ENCODE measurements at places on chromosomes 13 and 19.

GRCh38 chr19:17765069-17765618 lies 13.9 kb downstream of the FCHO1 start:
- peak; percentile 74 for DNase-seq

GRCh38 chr19:47470447-47471195 lies 1.1 kb downstream of the SLC8A2 start:
- DNase-seq: no peak

DNA sequence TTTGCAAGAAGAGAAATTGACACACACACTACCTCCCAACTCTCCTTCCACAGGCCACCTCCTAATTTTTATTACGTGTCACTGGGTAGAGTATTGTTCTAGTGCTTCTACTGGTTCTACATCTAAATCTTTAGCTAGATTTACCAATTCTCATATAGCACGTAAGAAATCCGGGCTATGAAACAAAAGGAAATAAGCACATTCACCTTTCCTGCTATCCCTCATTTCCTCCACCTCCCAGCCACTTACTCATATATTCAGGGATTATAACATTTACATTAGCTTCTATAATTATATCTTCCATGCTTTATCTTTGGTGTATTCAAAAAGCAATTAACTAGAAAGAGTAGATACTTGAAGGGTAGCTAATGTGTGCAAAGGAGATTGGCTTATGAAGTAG lies 39.7 kb downstream of the USP12 start:
- DNase-seq: no peak

DNA sequence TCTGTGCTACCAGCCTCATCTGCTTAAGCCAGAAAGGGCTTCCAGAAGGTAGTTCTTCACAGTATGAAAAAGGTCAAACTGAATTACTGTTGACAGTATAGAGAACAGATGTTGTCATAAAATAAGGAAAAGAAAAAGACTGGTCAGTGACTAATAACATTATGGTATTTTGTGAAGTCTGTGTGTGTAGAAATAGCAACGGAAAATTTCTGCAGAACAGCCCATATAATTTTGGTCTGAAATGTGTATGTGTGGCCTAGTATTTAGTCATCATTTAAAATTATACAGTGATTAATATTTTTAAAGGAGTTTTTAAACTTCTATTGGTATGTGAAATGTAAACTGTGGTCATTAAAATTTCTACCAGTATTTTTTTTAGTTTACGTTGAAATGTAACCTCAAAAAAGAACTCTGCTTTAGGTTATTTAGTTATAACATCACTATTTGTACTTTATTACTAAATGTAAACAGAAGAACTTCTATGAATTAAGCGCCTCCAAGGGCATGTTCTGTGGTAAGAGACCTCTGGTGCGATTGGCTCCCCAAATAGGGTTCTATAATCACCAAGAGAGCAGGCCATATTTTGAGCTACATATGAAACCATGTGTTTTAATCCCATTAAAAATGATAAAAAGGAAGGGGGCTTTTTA lies 3.3 kb upstream of the GPR183 start:
- DNase-seq: no peak

DNA sequence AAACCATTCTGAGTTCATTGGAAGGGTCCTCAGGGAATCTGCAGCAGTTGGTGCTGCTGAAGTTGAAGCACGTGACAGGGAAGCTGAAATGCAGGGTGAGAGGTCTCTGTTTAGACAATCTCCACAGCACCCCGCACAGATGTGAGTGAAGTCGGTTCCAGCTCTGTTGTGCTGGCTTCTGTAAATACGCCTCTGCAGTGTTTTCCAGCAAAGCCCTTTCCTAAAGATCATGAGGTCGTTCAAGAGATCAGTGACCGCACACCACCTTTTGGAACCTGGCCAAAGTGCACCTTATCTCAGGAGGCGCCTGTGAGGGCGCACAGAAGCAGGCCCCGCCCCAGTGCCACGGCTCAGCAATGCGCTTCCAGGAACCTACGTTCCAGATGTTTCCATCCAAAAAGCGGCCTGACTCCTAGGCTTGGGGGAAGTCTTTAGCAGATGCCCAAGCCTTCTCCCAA lies 10.8 kb downstream of the CUL4A start:
- DNase-seq: no peak

DNA sequence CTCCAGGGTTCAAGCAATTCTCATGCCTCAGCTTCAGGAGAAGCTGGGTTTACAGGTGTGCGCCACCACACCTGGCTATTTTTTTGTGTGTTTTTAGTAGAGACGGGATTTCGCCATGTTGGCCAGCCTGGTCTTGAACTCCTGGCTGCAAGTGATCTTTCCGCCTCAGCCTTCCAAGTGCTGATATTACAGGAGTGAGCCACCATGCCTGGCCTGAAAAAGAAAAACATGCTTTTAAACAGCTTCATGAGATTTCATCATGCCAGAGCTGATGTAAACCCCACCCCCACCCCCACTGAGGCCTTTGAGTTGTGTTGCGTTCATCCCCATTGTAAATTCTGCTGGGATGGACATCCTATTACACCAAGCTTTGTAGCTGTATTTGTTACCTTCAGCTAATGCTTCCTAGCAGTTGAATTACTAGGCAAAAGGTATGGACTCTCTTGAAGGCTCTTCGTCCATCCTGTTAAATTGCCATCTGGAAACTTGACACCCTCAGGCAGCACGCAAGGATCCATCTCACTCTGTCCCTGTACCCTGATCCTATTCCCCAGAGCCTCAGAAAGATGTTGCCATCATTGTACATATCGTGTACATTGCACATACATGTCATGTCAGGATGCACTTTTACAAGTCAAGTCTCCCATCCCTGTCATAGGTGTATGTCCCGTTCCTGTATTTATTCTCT lies 47.3 kb downstream of the NFIX start:
- no peak for DNase-seq

DNA sequence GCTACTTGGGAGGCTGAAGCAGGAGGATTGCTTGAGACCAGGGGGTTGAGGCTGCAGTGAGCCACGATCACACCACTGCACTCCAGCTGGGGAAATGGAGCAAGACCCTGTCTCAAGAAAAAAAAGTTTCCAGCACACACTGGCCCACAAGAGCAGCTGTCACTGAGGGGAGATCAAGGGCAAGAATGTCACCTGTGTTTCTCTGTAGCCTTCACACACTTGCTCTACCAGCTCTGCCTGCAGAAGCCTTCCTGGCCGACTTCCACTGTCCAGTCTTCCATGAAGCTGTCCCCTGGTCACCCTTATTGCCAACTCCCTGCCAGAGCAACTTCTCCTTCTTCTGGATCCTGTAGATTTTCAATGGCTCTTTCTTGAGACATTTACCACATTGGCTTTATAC lies 158.0 kb downstream of the KCTD15 start:
- DNase-seq: no peak

DNA sequence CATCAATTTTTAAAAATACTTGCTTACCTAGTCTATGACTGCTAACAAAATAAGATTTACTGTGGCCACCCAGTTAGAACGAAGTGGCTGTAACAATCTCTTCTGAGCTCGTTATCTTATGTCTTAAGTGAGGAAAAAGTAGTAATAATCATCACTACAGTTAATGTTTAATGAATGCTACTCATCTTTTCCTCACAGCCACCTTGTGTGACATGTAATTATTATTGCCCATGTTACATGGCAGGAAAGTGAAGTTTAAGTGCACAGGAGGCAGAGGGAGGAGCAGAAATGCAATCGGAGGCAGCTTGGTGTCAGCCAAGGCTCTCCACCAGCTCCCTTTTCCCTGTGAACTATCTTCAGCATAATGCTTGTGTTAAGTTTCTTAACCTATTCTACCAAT lies 260.3 kb downstream of the B3GLCT start:
- no peak for DNase-seq

DNA sequence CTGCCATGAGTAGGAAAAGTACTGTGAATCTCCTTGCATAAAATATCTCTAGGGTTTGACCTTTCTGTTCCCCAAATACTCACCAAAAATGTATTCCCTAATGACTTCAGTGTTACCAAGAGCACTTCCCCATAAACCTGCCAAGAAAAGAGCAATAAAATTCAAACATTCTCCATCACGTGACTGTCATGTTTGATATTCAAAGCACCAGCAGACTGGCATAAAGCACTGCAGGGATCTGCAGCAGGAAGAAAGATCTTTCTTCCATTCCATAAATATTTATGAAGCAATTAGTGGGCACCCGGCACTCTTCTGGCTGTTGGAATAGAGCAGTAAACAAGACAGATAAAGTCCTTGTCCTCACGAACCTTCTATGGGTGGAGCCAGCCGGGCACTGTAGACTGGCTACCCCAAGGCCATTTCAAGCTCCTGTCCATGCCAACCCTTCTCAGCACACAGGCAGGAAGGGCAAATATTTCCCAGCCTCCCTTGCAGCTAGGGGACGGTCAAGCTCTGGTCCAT lies 20.3 kb downstream of the PLA2G4C start:
- no peak for DNase-seq

DNA sequence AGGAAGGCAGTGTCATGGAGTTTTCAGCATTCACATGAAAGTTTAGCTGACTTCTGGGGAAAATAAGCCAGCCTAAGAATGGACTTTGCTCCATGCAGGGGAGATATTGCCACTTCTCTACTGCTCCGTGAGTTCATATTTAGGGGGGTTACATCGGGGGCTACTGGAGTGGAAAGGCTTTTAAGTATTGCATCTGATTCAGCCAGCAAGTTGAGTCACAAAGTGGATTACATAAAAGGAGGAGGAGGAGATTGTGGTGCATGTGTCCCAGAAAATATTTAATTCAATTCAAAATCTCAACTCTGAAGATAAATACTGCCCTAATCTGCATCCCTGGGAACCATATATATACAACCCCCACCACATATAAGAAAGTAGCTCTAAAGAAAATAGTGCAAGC lies 617.2 kb downstream of the DCT start:
- DNase-seq: no peak

DNA sequence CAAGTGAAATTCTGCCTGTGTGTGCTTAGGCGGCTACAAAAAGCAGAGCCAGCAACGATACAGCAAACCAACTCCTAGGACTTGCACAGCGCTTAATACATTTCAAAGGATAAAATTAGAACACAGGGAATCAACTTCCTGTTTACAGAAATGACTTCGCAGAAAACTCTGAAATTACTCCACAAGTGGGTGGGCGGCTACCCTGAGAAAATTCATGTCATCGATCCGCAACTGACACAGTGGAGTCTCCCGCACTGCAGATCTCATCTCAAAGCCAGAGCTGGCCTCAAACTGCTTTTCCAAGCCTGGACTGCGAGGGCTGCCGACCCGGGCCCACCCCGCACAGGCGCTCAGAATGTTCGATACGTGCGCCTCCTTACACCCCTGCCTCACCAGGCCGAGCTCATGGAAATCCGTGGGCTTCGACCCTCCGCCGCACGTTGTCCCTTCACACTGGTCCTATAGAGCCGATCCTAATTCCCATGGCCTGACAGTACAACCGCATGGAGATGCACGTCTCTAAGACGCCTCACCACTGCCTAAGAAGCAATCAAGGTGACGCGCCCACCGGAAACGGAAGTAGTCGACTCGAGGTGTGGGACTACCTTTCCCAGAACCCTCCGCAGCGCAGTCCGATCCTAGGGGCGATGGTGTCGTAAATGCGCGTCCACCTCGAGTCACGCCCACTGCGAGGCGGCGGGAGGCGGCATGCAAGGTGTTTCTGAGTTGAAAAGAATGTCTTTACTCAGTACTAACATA lies at the start of gene ZNF229:
ZNF229 (minus strand) TSS at position 557 of the 759 bp plus-strand sequence. CDS start 5,625 bp downstream, outside the sequence.
- peak; percentile 87 for DNase-seq

DNA sequence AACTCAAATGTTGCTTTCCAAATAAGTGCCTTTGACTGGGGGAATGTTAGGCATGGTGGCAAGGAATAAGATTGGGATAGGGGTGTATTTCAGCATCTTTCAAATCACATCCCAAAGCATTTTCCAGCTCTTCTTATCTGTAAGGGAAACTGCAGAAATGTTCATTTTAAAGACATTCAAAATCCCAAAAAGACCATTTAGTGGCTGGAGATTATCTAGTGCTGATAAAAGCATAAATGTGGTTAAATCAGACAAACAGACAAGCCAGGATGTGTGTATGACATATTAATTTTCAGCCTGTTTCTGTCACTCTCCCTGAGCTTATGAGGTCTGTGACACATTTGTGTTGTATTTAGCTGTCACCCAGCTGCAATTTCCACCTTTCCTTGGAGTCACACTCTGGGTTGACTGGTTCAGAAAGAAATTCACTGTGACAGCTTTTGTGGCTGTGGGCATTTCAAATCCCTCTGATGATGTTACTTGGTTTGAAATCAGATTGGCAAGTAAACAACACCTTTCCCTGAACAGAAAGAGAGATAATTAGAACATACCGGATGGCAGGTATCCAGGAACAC lies 69.7 kb upstream of the SIAH3 start:
- no peak for DNase-seq

GRCh38 chr19:38852231-38853044 lies 2.7 kb upstream of the HNRNPL start:
- peak; percentile 75 for DNase-seq

- DNase-seq: no peak
Observed at GRCh38 chr13:52010890-52011631, at the start of gene ATP7B. Gene ATP7B, minus strand, starts transcription at chr13:52011450. Its CDS starts 113 bp downstream, at chr13:52011337.

DNA sequence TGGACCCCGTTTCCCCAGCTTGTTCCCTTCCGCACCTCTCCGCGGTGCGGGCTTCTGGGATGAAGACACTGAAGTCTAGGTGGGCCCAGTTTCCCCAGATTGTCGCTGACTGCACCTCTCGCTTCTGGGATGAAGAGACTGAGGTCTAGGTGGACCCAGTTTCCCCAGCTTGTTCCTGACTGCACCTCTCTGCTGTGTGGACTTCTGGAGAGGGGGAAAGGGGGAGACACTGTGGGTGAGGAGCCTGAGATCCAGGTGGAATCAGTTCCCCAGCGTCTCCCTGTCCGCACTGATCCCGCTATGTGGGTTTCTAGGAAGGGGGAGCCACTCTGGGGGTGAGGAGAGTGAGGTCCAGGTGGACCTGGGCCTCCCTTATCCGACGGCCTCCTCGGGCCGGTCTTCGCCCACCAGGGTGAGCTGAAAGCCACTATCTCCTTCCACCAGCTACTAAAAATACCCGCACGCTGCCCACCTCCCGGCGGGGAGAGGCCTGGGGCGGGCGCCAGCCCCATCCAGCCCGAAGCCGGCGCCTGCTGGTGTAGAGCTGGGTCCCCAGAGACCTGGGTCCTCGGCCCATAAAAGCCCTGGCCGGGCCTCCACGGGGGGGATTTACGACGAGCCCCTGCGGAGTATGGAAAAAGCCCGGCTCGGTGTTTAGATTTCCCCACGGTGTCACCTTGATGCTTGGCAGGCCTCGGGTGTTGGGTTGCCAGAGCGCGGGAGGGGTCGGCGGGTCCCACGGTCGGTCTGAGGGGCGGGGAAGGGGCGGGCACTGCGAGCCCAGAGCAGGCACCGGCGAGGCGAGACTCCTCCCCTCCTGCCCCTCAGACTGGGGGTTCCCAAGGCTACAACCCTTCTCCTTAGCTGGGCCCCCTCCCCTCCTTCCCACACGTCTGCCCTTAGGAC lies 10.6 kb downstream of the FUT6 start:
- DNase-seq: peak; percentile 68

DNA sequence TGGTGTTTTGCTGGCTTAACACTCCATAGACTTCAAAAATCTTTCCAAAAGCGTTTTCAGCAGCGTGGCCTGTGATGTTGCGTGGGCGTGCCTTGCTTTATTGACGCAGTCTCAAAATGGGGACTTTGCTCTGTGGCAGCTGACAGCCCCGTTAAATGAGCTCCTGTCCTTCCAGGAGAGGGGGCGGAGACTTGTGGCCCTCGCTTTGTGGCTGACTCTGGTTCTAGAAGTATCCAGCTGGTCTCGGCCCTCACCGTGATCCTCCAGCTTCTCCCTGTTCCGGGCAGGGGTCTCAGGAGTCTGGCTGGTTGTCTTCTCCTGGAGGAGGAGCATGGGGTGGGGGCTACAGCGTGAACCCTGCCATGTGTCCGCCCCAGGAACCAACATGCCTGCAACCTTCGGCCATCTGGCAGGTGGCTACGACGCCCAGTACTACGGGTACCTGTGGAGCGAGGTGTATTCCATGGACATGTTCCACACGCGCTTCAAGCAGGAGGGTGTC lies 8.4 kb upstream of the ZNF554 start:
- no peak for DNase-seq

Measured in ureter (tissue), 1 donor.